ENCODE measurements at places on chromosomes 4 and X.
A peak's percentile ranks its signal among the peaks of the same experiment; 100 is the strongest.

DNA sequence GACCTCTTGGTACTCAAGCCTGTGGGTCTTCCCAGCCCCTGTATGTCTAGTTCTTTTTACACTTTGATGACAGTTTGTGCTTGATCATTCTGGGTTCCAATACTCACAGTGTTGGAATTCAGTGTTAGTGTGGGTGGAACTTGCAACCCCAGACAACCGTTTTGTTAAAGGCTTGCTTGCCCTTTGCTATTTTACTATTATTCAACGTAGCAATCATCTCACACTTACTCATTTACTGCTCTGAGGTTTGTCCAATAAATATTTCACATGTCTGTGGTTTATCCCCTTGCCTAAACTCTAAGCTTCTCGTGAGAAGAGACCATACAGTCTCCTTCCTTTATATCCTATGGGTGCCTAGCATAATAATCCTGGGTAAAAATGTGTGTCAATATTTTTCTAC, 15.3 kb downstream of the CCNG2 start:
- no peak for DNase-seq

GRCh38 chr4:167052631-167053091, 181.6 kb downstream of the SPOCK3 start:
- DNase-seq: no peak

DNA sequence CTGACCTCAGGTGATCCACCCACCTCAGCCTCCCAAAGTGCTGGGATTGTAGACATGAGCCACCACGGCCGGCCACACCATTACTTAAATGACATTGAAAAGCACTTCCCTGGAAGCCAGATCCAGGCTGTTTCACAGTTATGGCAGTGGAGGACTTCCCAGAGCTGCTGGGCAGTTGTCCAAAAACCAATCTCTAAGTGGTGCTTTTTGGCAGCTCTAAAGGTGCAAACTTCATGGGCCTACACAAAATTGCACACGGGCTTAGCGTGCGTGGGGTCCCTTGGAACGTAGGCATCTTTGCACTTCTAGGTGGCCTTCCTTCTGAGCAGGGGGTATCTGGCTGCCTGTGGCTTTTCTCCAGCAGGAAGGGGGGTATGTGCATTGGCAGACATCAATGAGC, 172.3 kb downstream of the SHOX start:
- DNase-seq: no peak

- no peak for DNase-seq
These were observed 346.5 kb upstream of the FAT1 start for GRCh38 chr4:187070158-187070557.

- no peak for DNase-seq
These were observed 4.5 kb downstream of the MRFAP1 start for GRCh38 chr4:6644792-6645530.

DNA sequence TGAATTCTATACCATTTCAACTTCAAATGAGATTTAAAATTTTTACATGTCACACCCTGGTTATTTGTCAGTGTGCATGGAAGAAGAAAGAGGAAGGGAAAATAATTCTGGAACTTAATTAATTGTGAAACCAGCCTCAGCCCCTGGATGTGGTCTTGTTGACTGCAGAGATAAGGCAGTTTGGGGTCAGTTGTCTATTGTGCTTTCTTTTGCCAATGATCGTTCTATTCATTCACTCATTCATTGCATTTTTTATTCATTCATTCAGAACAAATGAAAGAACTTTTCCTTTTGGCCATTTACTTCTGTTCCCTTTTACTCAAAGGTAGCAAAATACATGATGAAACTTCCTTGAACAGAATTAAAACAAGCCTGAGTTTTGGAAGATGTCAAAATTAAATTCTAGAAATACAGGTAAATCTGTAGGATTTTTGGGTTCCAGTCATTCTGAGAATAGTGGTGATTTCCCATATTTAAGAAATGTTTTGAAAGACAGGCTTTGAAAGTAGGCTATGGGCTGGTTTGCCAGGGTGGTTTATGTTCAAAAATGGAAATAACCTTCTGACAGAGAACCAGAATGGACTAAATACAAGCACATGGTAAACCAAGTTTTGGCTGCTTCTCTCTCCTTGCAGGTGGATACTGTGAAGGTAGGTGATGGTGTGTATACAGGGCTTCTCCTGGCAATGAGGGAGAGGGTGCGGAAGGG, 35.7 kb downstream of the PARM1 start:
- DNase-seq: peak; percentile 18

GRCh38 chr4:82852751-82853285, 38.1 kb downstream of the SEC31A start:
- no peak for DNase-seq

DNA sequence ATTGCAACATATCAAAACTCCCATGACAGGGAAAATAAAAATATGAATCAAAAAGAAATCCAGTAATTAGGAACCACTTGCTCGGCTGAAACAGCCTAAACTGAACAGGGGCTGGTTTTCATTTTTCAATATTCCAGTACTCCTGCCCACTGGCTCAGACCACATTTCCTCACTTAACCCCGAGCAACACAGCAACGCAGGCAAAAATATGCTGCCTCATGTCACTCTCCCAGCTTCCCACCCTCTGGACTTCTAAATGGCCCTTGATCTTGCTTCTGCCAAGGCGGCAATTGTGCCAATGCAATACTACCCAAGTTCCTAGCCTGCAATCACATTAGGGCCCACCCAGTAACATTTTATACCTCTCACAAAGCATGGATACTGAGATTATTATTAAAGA, 30.6 kb downstream of the USP46 start:
- DNase-seq: no peak

- DNase-seq: no peak
These were observed 103.4 kb downstream of the DDIT4L start for GRCh38 chr4:100086766-100087431.

DNA sequence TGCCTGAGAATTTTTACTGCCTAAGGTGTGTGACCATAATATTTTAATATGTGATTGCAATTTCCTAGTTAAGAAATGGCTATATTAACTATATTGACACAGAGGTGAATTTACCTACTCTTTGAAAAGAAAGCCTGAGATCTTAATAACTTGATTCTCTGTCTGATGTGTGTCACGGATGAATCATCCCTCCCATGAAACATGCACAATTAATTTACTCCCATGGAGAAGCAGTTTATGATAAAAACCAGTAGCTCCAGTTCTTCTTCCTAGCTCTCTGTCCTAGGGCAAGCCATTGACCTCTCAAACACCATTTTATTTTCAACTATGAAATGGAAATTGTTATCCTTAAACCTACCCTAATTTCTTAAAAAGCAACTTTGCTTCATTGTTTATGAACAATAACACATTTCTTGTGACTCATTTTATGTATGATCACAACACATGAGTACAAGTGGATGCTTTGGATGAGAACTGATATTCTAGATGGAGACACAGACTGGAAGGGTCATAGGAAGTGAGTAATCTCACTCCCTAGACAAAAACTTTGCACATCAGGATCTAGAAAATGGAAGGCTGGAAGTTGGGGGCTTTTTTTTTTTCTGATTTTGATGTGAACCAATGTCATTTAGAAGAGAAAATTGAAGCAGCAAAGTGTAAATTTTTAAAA, 438.3 kb downstream of the GPAT3 start:
- DNase-seq: no peak

DNA sequence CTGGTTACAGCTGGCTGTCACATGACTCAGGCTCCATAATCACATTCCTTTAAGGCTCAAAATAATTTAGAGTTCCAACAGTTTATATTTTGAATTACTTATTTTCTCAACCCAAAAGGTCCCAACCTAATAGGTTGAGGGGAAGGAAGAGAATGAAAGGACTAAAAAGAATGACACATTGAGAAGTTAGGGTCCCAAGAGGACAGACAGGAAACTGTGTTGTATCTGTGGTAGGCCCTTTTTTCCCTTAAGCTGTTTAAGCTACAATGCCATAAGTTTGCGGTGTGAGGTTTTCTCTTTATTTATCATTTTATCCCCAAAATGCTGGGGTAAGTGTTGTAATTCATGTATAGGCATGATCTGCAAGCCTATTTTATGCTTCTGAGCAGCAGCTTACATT, 290.2 kb downstream of the ZNF674 start:
- DNase-seq: no peak

DNA sequence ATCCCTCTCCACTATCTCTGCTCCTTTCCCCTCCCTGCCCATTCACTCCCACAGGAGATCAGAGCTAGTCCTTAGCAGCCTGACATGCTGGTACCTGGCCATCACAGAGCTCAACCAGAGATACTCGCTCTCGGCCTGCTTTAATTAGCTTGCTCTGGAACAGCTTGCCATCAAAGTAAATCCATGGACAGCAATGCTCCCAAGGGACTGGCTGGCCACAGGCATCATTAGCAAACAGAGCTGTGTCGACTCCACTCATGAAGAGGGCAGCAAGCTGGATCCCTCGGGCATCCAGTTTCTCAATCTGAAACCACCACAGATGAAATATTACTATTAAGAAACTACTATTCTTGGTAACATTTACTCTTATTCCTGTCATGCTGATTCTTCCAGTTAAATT, 43.4 kb upstream of the PHF8 start:
- no peak for DNase-seq

DNA sequence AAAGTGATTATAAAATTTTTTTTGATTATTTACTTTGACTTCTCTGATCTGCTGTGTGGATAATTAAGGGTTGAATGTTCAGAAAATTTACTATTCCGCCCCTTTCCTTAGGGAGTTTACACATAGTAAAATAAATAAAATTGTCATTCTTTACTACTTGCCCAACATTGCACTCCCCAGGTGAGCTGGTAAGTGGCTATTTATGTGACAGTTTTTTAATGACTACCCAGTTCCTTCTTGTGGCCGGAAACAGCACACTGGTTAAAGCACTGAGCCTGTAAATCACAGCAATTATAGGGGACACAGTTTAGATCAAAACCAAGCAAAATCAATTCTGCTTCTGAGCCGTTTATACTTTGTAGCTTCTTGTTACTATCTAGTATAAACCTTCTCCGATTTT, 158.1 kb downstream of the FHIP1A start:
- DNase-seq: no peak

- DNase-seq: no peak
These were observed 61.4 kb downstream of the BEX1 start for GRCh38 chrX:103002576-103002975.
